Heart left ventricle (tissue), 16 donors: ENCODE measurements at places on chromosomes 6 and 20. TPM values are rescaled to one million over a fixed set of nuclear protein-coding genes. Genes with fewer than 3 reads are reported as not detected.

SLC29A1 gene
- polyA plus RNA-seq, result 48.0 TPM

- no peak for DNase-seq
- H3K36me3 ChIP-seq, result no peaks in the 10 kb centered on the region
- peak overlapping the region; percentile 85 for H3K4me3 ChIP-seq
- peak overlapping the region; percentile 100 for H3K27ac ChIP-seq
- no peaks in the 10 kb centered on the region for H3K27me3 ChIP-seq
- H3K4me1 ChIP-seq, result peaks cover 52% of the 10 kb centered on the region
Measured at GRCh38 chr6:139371421-139372203, 2.8 kb downstream of the CITED2 start.

LPA gene
- not detected for polyA plus RNA-seq

GRCh38 chr6:108616973-108617372, 56.3 kb downstream of the FOXO3 start:
- no peak overlapping the region for H3K4me3 ChIP-seq
- H3K36me3 ChIP-seq, result no peaks in the 10 kb centered on the region
- H3K27ac ChIP-seq, result no peak overlapping the region
- H3K27me3 ChIP-seq, result no peaks in the 10 kb centered on the region
- DNase-seq, result no peak
- peaks cover 64% of the 10 kb centered on the region for H3K4me1 ChIP-seq

DNA sequence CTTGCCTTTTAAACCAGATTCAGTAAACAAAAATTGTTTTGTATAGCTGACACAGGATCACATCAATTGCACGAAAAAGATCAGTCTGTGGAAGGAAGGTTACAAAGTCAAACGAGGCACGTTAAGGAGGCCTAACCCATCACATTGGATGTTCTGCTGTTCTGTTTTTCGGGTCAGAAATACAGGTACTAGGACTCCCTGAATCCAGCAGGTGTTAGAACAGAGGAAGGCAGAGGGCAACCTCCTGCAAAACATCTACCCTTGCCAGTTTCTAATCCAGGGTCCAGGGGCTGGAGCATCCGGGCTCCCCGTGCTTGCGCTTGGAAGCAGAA, 64.6 kb downstream of the PLG start:
- H3K36me3 ChIP-seq, result no peaks in the 10 kb centered on the region
- peaks cover 11% of the 10 kb centered on the region for H3K4me1 ChIP-seq
- H3K4me3 ChIP-seq, result no peak overlapping the region
- no peak overlapping the region for H3K27ac ChIP-seq
- H3K27me3 ChIP-seq, result peaks cover 4% of the 10 kb centered on the region
- DNase-seq, result no peak

DNA sequence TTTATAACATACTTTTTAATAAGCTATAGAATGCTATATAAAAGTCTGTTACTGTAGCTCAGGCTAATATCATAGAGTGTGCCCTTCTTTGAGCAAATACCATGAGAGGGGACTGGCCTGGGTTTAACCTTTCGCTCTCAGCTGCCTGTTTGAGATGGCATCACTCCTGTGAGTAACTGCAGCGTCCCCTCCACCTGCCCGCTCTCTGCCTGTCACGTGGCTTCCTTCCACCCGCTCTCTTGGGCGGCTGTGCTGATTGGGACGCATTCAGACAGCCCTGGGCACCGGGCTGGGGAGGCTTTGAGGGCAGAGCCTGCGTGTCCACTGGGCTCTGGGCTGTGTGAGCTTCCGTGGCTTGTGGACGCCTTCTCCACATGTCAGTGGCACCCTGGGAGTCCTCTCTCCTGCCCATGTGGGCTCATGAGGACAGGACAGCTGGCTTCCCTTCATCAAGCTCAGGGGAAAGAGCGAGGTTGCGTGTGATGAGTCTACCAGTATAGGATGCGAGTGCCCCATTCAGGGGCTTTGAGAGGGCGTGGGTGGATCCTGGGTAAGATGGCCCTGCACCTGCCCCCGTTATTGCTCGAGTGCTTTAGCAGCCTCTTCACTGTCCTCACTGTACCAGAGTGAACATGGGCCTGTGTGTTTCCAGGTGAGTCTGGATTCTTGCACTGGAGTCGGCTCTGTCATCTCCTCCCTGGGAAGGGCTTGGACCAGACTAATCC, 10.7 kb upstream of the C20orf204 start:
- no peaks in the 10 kb centered on the region for H3K27me3 ChIP-seq
- no peak overlapping the region for H3K4me3 ChIP-seq
- H3K36me3 ChIP-seq, result peaks cover 96% of the 10 kb centered on the region
- no peak overlapping the region for H3K27ac ChIP-seq

GRCh38 chr6:104729433-104729832, 130.3 kb downstream of the HACE1 start:
- peaks cover 13% of the 10 kb centered on the region for H3K4me1 ChIP-seq
- H3K27ac ChIP-seq, result no peak overlapping the region
- no peak for DNase-seq

- DNase-seq, result no peak
- peaks cover 4% of the 10 kb centered on the region for H3K4me1 ChIP-seq
- no peaks in the 10 kb centered on the region for H3K36me3 ChIP-seq
- H3K4me3 ChIP-seq, result no peak overlapping the region
Measured at GRCh38 chr6:110626442-110626841, 150.0 kb upstream of the SLC22A16 start.

- DNase-seq, result no peak
- H3K27ac ChIP-seq, result no peak overlapping the region
- H3K4me1 ChIP-seq, result no peaks in the 10 kb centered on the region
- H3K4me3 ChIP-seq, result no peak overlapping the region
- H3K36me3 ChIP-seq, result peaks cover 24% of the 10 kb centered on the region
Measured at GRCh38 chr20:36214684-36215256, 21.5 kb upstream of the AAR2 start.

DNA sequence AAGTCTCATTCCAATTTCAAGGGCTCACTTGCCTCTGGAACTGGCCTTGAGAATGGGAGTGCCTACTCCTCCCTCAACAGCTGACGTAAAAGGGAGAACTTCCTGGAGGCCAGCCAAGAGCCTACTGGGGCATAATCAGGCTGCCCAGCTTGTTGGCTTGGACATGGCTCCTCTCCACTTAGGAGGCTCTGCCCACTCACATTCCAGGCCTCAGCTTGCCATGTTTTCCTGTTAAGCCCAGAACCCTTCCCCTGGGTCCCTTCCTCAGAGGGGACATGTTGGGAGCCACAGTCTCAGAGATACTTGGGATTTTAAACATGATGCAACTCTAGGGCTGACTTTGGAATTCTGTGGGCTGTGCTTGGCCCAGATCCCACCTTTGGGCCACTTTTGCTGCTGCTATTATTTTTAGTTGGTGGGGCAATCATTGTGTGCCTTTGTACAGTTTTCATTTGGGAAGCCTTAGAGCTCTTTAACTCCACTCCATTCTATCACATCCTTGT, 31.5 kb upstream of the ADTRP start:
- H3K4me1 ChIP-seq, result peaks cover 5% of the 10 kb centered on the region
- H3K4me3 ChIP-seq, result no peak overlapping the region
- H3K27me3 ChIP-seq, result no peaks in the 10 kb centered on the region

SMOC2 gene
- polyA plus RNA-seq, result 9.9 TPM

- H3K27me3 ChIP-seq, result no peaks in the 10 kb centered on the region
- no peak overlapping the region for H3K27ac ChIP-seq
- H3K4me1 ChIP-seq, result no peaks in the 10 kb centered on the region
- no peak overlapping the region for H3K4me3 ChIP-seq
- no peaks in the 10 kb centered on the region for H3K36me3 ChIP-seq
Measured at GRCh38 chr6:142478117-142478516, 176.3 kb downstream of the ADGRG6 start.

DNA sequence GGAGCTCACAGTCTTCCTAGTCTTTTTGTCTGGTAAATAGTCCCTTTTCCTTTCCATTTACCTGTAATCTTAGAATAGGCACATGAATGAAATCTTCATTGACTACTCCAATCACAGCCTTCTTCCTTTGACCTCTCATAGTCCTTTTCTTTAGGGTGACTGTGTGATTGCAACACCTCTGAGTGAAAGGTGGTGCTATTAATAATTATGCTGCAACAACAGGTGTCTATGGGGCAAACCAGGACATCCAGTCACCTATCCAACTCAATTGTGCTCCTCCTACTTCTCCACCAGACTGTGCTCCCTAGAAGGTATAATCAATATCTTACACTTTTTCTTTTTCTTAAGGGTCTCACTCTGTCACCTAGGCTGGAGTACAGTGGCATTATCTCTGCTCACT, 29.4 kb downstream of the RIPOR2 start:
- H3K27ac ChIP-seq, result no peak overlapping the region
- no peaks in the 10 kb centered on the region for H3K36me3 ChIP-seq
- H3K4me1 ChIP-seq, result peaks cover 68% of the 10 kb centered on the region
- H3K27me3 ChIP-seq, result no peaks in the 10 kb centered on the region

- H3K27me3 ChIP-seq, result no peaks in the 10 kb centered on the region
- H3K4me3 ChIP-seq, result no peak overlapping the region
- peaks cover 7% of the 10 kb centered on the region for H3K36me3 ChIP-seq
- H3K27ac ChIP-seq, result no peak overlapping the region
Measured at GRCh38 chr6:52491203-52492069, 71.3 kb downstream of the EFHC1 start.

PAX1 gene
- not detected for polyA plus RNA-seq

DNA sequence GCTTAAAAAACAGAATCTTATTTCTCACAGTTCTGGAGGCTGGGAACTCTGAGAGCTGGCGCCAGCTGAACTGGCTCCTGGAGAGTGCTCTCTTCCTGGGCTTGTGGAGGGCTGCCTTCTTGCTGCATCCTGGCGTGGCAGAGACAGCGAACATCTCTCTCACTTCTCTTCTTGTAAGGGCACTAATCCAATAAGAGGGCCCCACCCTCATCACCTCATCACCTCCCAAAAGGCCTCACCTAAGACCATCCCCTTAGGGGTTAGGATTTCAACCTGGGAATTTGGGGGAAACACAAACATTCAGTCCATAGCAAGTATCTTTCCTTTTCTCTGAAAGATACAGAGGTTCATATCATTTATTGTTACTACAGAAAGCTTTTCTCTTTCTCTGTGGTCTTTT, 23.9 kb downstream of the PNLDC1 start:
- no peaks in the 10 kb centered on the region for H3K36me3 ChIP-seq
- no peaks in the 10 kb centered on the region for H3K27me3 ChIP-seq
- DNase-seq, result no peak
- no peak overlapping the region for H3K27ac ChIP-seq
- no peaks in the 10 kb centered on the region for H3K4me1 ChIP-seq
- H3K4me3 ChIP-seq, result no peak overlapping the region

DNA sequence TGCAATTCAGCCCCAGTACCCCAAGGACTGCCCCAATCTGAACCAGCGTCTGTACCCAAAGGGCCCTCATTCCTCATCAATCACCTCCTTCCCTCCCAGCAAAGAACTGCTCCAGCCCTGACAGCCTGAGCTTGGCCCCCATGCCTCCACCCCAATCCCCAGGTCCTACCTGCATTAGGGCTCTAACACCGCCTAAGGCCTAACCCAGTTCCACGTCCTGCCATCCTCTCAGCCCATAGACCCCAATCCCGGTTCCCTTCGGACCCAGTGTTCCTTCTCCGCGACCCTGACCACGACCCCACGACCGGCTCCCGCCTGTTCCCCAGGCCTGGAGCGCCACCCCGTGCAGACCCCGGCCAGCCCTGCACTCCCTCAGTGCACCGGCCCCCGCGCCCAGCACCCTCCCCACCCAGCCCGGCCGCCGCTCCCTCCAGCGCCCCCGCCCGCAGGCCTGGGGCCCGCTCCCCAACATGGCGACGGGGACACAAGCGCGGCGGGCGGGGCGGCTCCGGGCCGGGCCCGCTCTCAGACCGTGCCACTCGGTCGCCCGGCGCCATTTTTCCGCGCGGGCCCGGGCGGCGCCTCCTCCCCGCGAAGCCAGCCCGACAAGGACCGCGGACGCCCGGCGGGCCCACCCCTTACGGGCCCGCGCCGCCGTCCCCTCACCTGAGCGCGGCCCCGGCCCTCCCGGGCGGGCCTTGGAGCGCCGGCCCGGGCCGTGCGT, 483 bp downstream of the NCOA6 start:
- no peaks in the 10 kb centered on the region for H3K36me3 ChIP-seq
- peak overlapping the region; percentile 84 for H3K4me3 ChIP-seq
- H3K27ac ChIP-seq, result peak overlapping the region; percentile 91
- no peaks in the 10 kb centered on the region for H3K27me3 ChIP-seq
- peak; percentile 68 for DNase-seq

SYNDIG1 gene
- 8.4 TPM for polyA plus RNA-seq

BPIFA1 gene
- not detected for polyA plus RNA-seq

SYCP2L gene
- polyA plus RNA-seq, result 0.10 TPM

NRSN1 gene
- polyA plus RNA-seq, result not detected

GRCh38 chr20:63653041-63653973, at the start of gene STMN3:
Gene STMN3 (minus strand): TSS chr20:63653424. CDS start chr20:63653345, 79 bp downstream.
- peak; percentile 93 for DNase-seq
- H3K36me3 ChIP-seq, result no peaks in the 10 kb centered on the region
- no peaks in the 10 kb centered on the region for H3K27me3 ChIP-seq
- peak within 1 kb of the TSS; percentile 72 for H3K4me3 ChIP-seq
- H3K27ac ChIP-seq, result peak within 1 kb of the TSS; percentile 80
